ENCODE measurements at places on chromosomes 16 and 17.

GRCh38 chr16:50665128-50665878, 15.8 kb downstream of the SNX20 start:
- peak; percentile 88 for DNase-seq

GRCh38 chr17:34099859-34100515, 155.1 kb upstream of the CCL2 start:
- DNase-seq: no peak

DNA sequence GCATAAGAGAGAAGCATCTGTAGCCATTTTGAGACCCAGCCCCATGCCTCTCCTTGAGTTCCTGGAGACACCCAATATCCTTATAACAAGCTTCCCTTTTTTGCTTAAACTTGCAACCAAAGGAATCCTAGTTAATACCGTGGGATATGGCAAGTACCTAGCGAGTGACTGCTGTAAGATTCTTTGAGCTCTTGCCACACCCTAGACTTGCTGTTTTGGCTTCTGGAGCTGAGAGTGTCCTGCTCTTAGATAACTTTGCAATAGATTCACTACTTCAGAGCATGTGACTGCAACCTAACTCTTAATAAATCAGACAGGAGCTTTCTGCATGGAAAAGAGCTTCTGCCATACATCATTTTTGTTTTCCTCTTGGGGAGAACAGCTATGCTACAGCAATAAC, 58.3 kb downstream of the AKAP1 start:
- no peak for DNase-seq

DNA sequence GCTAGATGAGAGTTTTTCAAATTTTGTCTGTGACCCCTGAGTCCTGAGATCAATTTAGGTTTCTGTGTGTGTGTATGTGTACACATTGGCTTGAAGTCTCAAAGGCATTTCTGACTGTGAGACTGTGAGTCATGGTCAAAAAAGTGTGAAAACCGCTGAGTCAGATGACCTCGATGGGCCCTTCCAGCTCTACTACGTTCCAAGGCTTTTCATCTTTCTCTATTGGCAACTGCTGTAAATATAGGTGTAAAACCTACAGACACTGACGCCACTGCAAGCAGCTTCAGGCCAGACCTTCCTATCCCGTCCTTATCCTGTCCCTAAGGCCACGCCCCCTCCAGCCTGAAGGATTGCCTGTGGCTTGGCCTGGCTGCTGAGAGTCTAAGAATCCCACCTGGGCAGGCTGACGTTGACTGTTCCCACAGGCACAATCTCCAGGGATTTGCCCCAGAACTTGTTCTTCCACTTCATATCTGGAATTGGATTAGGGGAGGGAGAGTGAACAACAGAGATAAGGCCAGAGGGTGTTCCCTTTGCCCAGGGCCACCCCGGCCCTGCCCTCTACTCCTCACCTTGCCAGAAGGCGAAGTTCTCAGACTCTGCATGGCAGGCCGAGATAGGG, 11.3 kb downstream of the OSBPL7 start:
- DNase-seq: peak; percentile 39

GRCh38 chr17:4010754-4011153, 46.5 kb upstream of the ATP2A3 start:
- no peak for DNase-seq

- no peak for DNase-seq
Measured at GRCh38 chr16:13997933-13998332, 73.2 kb upstream of the MRTFB start.

- no peak for DNase-seq
Measured at GRCh38 chr17:39530513-39530912, 69.2 kb downstream of the CDK12 start.

DNA sequence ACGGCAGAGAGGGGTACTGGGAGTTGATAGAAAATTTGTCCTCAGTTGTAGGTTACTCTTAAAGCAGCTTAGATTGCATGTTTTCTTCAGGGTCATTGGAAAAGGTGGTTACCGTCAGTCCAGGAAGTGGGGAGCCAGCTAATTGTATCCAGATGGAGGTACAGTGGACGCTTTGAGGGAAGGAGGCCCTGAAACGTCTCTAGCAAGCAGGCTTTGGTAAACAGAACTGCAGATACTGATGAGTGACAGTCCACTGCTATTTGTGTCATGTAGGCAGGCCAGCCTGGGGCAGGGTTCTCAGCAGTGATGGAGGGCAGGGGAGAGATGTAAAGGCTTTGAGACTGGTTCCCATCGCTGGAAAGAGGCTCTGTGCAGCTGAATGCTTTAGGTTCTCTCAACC, 30.2 kb upstream of the ST6GALNAC1 start:
- DNase-seq: no peak

GRCh38 chr17:34606763-34607162, 27.4 kb downstream of the TMEM132E start:
- no peak for DNase-seq

DNA sequence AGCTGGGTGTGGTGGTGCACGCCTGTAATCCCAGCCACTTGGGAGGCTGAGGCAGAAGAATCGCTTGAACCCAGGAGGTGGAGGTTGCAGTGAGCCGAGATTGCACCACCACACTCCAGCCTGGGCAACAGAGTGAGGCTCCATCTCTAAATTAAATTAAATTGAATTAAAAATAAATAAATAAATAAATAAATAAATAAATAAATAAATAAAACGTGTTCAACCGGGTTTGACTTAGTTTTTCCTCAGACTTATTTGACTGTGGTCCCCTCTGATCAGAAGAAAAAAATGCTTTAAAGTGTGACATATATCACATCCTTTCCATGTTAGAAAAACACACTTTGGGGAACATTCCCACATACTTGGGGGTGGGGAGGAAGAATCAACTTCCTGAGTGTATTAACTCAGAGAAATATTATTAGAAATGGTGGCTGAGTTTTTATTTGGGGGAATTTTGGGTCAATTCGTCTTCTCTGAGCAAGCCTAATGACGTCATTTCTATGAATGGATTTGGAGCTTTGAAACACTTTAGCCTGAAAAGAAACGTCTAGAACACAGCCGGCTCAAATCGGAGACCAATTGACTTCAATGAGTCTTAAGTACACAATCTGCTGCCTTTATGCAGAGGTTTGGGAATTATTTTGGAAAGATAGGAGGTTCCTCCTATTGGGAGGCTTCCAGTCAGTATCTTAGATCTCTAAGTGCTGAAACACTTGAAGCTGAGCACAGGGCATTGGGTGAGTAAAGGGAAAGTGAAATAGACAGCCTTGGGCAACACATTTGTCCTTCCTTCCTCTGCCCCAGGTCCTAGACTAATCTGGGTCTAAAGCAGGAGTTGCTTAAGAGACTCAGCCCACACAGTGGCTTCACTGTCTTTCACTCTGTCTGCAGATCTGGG, 132.6 kb downstream of the PITPNC1 start:
- DNase-seq: no peak

DNA sequence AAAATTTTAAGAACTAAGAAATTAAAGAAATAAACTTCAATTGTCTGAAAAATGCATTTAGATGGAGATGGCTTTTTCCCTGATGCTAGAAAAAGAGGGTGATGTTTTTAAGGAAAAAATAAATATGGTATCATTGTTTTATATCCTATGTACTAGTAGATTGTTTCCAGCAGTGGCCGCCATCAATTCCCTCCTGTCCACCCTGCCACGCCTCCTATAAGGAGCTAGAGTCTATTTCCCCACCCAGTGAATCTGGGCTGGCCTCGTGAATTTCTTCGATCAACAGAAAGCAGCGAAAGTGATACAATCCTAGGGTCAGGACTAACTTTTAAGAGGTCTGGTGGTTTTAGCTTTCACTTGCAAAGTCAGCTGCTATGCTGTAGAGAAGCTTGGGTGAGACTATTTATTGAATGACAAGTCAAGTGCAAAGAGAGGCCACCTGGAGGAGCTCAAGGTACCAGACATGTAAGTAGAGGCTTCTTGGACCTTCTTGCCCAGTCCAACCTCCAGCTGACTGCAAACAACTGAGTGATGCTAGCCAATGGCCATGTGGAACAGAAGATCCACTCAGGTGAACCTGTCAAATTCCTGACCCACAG, 80.9 kb upstream of the MTMR4 start:
- DNase-seq: no peak

DNA sequence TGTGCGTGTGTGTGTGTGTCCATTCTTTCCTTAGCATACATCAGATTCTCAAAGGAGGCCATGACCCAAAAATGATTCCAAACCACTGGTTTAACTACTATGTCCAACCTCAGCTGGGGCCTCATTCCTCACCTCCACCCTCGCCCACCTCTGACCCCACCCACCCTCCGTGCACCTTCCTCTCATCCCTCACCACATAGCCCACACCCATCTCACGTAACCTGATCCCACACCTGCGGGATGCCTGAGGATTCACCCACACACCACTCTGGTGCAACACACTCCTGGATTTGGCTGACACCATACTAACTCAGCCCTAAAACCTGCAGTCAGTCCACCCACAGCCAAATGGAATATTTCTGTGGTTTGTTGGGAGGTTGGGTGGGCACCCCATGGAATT, 3.3 kb upstream of the CSNK2A2 start:
- DNase-seq: no peak

DNA sequence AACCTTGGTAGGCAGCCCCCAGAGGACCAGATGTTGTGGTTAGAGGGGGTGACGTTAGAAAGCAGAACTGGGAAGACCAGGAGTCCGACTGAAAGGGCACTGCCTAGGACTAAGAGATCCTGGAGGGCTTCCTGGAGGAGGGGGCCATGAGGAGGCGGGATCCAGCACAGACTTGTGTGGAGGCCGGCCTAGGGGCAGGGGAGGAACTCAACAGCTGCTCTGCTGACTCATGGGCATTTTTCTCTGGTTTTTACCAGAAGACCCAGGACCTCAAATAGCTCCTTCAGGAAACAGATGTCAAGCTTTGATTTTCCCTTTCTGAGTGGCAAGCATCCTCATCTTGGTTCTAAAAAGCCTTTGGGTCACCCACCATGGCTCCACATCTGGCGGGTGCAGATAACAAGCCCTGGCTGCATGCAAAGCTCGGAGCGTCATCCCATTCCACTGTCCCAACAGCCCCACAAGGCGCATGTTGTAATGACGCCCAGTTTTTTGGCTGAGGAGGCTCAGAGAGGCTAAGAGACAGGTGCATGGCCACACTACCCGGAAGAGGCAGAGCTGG, 29.0 kb downstream of the IL21R start:
- DNase-seq: no peak

GRCh38 chr16:85711982-85712587, 23.3 kb upstream of the GINS2 start:
- no peak for DNase-seq

DNA sequence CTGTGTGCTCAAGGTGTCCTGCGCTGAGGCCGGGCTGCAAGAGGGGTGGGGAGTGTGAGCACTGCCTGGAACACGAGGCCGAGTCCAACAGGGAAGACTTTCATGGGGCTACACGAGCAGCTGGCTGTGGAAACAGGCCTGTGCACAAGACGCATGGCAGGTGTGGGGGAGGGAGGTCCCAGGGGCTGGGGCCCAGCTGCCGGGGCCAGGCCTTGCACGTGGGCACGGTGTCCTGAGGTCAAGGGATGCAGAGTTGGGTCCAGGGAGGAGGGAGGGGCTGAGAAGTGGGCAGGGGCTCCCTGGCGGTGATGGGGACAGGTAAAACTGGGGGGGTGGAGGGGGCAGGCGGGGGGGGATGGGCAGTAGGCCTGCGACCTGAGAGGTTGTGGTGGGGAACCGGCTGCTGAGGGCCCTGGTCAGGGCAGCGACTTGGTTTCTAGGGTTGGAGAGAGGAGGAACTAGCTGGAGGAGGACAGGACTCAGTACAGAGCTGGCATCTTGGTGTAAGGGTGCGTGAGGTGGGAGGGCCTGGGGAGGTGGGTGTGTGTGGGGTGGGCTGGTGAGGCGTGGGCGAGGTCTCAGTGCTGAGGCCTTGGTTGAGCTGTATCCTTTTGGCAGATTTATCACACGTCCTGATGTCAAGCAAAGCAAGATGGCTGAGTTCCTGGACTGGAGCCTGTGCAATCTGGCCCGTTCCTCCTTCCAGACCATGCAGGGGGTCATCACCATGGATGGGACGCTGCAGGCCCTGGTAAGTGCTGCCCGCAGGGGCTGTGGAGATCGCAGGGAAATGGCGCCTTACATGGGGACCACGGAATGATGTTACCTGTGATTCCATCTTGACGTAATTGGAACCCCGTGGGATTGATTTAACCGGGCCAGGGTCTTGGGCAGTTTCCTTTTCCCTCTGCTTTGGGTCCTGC, 29.4 kb downstream of the TBCD start:
- no peak for DNase-seq

DNA sequence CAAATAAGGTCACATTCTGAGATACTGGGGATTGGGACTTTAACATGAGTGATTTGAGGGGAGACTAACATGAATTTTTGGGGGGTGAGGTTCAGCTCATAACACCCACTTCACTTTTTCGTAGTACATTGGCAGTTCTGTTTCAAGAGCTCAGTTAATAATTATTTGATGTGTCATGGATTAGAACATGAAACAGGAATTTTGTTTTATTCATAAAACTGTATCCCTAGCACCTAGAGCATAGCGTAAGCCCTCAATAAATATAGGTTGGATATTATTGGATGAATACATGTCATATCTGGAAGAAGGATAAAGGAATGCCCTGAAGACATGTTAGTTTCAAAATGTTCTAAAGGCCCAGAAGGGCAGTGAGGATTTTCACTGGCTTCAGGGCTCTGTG, 119.8 kb downstream of the PRKCA start:
- no peak for DNase-seq

DNA sequence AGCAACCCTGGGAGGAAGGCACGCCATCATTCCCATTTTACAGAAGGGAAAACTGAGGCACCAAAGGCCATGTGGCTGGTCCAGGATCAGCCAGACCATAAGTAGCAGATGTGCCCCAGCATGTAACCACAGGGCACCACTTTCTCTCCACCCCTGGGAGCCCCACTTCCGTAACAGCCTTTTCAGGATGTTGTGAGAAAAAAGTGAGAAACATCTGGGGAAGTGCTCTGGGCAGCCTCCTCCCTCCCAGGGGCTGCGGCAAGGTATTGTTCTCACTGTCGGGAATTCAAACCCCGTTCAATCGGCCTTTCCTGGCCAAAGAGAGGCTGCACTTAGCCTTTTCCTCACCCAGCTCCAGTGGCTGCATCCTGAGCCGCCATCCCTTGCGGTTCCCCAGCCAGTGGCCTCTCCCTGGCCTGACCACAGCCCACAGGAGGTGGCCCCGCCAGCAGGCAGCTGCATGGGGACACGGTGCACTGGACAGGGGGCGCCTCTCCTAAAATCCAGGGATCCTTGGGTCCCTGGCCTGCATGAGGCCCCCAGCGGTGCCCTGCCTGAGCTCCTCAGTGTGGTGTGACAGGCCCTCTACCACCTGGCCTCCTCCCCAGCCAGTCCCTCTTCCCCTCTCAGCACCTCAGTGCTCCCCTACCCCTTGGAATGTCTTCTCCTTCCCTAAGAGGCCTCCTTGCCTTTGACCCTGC, 5.7 kb upstream of the CDH5 start:
- DNase-seq: no peak
